ENCODE measurements at places on chromosomes 5 and 9.

- H3K4me1 ChIP-seq = peaks cover 24% of the 10 kb centered on the region
- H3K4me3 ChIP-seq = peak overlapping the region; percentile 86
- no peak for DNase-seq
- H3K27me3 ChIP-seq = no peaks in the 10 kb centered on the region
- H3K36me3 ChIP-seq = no peaks in the 10 kb centered on the region
- peak overlapping the region; percentile 95 for H3K27ac ChIP-seq
Observed at GRCh38 chr5:75512383-75513074, 838 bp downstream of the POLK start.

- H3K4me3 ChIP-seq = peak overlapping the region; percentile 64
- H3K4me1 ChIP-seq = peaks cover 30% of the 10 kb centered on the region
- H3K27me3 ChIP-seq = no peaks in the 10 kb centered on the region
- no peaks in the 10 kb centered on the region for H3K36me3 ChIP-seq
- peak overlapping the region; percentile 57 for H3K27ac ChIP-seq
- DNase-seq = no peak
Observed at GRCh38 chr9:14909181-14909580, 1.0 kb downstream of the FREM1 start.

DNA sequence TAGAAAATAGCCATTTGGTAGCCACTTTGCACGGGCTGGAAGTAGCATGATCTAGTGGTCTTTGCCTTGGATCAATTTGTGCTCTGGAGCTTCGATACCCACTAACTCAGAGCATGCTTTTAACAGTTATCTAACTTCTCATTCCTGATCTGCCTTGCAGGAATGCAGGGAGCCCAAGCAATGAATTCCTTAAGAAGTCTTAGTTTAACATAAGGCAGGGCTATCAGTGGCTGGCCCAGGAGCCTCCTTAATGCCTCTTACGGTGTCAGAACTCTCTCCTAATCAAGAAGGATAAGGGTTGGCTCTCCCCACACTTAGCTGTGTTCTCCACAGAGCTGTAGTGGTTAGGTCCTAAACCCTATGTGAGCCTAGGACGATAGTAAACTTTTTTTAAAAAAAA, 95.8 kb upstream of the TBCA start:
- H3K27ac ChIP-seq = no peak overlapping the region
- H3K36me3 ChIP-seq = no peaks in the 10 kb centered on the region
- DNase-seq = no peak
- no peaks in the 10 kb centered on the region for H3K27me3 ChIP-seq
- no peak overlapping the region for H3K4me3 ChIP-seq
- H3K4me1 ChIP-seq = no peaks in the 10 kb centered on the region

GRCh38 chr5:124587280-124587679, 159.2 kb downstream of the ZNF608 start:
- H3K36me3 ChIP-seq = no peaks in the 10 kb centered on the region
- no peak overlapping the region for H3K4me3 ChIP-seq
- no peak overlapping the region for H3K27ac ChIP-seq
- no peaks in the 10 kb centered on the region for H3K4me1 ChIP-seq
- DNase-seq = no peak
- no peaks in the 10 kb centered on the region for H3K27me3 ChIP-seq

- H3K36me3 ChIP-seq = no peaks in the 10 kb centered on the region
- H3K4me3 ChIP-seq = peak overlapping the region; percentile 18
- H3K4me1 ChIP-seq = no peaks in the 10 kb centered on the region
- no peak for DNase-seq
- H3K27me3 ChIP-seq = peaks cover 6% of the 10 kb centered on the region
Observed at GRCh38 chr9:95349091-95350038, 31.9 kb upstream of the FANCC start.

GRCh38 chr5:32172923-32173266, 1.2 kb downstream of the GOLPH3 start:
- H3K4me1 ChIP-seq = peaks cover 25% of the 10 kb centered on the region
- H3K36me3 ChIP-seq = peaks cover 9% of the 10 kb centered on the region
- peak overlapping the region; percentile 100 for H3K27ac ChIP-seq
- no peak for DNase-seq

DNA sequence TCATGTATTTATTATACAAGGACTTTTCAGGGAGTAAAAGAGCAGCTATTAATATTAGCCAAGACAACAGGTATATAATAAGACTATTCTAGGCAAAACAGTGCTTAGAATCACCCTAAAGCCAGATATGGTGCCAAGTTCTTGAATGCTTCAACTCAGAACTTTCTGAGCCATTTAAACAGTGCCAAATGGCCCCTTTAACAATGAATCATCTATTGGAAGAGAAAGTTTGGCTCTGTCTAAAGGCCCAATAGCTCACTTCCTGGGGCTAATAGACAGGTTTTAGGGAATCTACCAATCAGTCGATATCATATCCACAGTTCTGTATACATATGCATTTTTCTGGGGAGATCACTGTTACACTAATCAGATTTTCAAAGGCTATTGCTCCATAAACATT, 42.9 kb downstream of the ZNF474 start:
- no peaks in the 10 kb centered on the region for H3K36me3 ChIP-seq
- no peak for DNase-seq
- no peaks in the 10 kb centered on the region for H3K4me1 ChIP-seq
- no peaks in the 10 kb centered on the region for H3K27me3 ChIP-seq

DNA sequence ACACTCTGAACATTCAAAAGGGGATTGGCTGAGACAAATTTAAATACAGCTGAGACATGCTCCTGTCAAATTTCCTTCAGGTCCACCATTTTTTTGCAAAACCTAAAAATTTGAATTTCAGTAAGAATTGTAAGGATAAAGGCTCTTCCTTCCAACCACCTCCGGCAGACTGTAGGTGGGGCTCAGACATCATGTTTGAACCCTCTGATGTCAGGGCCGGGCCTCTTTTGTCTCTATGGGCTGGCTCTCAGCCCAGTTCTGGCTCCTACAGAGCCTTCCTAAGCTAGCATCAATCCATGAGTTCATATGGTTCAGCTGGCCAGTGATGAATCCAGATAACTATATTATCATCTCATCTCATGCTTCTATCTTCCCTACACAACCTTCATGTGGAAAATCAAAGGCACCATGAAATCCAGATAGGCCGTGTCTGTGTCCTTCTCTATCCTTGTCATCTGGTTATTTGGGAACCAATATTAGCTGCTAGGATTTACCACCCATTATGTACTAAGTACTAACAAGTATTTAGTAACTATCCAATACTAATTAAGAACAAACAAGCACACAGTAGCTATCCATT, 44.2 kb downstream of the NIPSNAP3B start:
- no peak overlapping the region for H3K4me3 ChIP-seq
- H3K27me3 ChIP-seq = no peaks in the 10 kb centered on the region
- no peaks in the 10 kb centered on the region for H3K4me1 ChIP-seq

DNA sequence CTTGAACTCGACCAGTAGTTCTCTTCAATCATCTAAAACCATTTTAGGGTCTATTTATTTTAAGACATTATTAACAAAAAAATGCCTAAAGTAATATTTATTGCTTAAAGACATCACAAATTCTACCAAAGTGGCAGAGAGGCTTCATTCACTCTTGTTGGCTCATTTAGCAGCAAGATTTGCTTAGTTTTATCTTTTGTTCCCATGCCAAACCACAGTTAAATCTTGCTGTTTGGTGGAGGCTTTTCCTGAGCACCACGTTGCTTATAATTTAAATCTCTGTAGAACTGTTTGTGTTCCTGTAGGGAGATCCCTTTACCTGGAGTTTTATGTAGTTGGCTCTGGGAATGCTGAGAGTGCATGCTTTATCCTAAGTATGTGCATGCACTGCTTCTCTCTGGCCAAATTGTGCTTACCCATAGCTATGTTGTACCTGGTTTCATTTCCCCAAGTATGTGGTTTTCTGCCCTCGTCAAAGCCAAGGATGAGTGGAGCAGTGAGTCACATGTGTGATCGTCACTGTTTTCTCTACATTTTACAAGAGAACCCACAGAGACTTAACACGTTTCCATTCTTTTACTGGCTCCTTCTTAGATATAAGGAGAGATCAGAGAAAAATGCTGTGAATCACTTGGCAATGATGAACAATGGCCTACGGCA, 42.1 kb upstream of the MAST4 start:
- H3K4me1 ChIP-seq = no peaks in the 10 kb centered on the region
- H3K27ac ChIP-seq = no peak overlapping the region
- no peak for DNase-seq
- no peaks in the 10 kb centered on the region for H3K36me3 ChIP-seq

DNA sequence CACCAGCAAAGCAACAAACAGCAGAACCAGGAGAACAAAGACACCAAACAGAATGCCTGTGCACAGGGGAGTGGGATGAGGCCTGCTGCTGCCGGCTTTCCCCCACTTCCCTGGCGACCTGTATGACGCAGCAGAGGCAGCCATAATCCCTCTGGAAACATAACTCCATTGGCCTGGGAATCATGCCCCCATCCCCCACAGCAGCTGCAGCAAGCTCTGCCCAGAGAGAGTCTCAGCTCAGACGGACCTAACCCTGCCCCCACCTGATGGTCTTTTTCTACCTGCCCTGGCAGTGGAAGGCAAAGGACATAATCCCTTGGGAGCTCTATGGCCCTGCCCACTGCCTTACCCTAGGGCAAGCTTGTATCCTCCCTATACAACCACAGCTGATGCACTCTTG, 81.8 kb upstream of the FANCC start:
- no peak for DNase-seq
- H3K4me1 ChIP-seq = no peaks in the 10 kb centered on the region
- no peaks in the 10 kb centered on the region for H3K27me3 ChIP-seq
- H3K4me3 ChIP-seq = no peak overlapping the region

DNA sequence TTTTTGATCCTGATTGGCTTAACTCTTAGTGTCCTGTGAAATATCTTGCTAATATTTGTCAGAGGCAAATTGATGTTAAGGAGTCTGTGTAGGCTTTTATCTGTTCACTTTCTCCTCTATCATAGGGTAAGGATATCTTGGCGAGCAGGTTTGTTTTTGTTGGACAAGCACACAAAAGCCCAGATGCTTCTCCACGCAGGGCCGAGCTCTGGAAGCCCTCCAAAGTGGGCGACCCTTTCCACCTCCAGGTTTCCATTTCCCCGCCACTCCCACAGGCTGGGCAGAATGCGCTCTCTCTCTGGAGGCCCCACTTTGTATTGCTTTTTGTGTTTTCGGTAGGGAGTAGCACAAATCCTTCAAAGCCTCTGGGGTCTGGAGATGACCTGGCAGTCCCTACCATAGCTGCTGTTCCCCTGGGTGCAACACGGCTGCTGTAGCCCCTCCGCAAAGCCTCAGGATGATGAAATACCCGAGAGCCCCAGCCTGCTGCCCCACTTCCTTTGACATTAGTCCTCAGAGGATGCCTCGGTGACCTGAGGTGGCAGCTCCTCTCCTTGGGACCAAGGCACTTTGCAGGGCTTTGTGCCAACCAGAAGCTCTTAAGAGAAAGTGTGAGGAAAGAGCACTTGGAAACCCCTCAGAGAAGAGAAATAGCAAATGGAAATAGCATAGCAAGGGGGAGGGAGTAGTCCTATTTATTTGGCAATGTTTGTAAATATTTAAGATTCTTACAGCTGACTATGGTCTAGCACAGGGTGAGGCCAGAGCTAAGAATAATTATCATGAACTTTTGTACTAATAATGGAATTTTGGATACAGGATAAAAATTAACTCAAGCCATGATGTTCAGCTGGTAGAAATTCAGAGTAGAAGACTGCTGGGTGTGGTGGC, 122.8 kb downstream of the ARHGEF28 start:
- H3K27ac ChIP-seq = peak overlapping the region; percentile 77
- H3K27me3 ChIP-seq = no peaks in the 10 kb centered on the region
- no peak for DNase-seq

DNA sequence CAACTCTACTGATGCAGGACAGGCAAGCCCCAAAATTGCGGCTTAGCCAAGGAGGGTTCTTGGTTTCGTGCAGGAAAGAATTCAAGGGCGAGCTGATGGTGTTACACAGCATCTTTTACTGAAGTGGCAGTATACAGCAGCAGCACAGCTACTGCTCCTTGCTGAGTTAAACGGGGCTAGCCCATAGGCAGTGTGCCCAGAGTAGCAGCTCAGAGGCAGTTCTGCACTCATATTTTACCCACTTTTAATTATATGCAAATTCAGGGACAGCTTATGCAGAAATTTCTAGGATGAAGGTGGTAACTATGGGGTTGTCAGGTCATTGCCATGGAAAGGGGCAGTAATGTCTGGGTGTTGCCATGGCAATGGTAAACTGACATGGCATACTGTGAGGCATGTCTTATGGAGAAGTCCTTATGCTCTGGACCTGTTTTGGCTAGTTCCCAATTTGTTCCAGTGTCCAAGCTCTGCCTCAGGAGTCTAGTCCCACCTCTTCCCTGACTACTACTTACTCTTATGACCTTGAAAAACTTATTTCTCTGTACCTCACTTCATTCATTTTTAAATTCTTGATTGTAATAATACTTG, 2.0 kb upstream of the SPINK9 start:
- H3K27me3 ChIP-seq = no peaks in the 10 kb centered on the region
- no peaks in the 10 kb centered on the region for H3K36me3 ChIP-seq
- no peaks in the 10 kb centered on the region for H3K4me1 ChIP-seq
- H3K4me3 ChIP-seq = no peak overlapping the region
- H3K27ac ChIP-seq = no peak overlapping the region
- no peak for DNase-seq

DNA sequence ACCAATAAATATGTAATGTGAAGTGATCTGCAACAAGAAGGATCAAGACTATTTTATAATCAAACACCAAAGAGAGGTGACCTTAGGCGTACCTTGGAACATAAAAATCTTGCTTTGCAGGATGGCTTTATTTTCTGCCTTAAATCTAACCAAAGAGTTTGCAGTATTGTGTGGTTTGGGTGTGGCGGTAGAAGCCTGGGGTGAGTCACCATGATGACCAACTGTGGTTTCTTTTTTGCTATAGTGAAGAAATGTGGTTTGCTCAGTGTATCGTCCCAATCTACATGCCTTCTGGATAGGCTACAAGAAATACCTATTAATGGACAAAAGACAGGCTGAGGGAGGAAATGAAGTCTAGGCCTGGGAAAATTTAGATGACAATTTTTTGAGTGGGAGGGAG, 5.1 kb upstream of the CAST start:
- no peak overlapping the region for H3K4me3 ChIP-seq
- DNase-seq = no peak
- no peaks in the 10 kb centered on the region for H3K27me3 ChIP-seq
- H3K4me1 ChIP-seq = no peaks in the 10 kb centered on the region

DNA sequence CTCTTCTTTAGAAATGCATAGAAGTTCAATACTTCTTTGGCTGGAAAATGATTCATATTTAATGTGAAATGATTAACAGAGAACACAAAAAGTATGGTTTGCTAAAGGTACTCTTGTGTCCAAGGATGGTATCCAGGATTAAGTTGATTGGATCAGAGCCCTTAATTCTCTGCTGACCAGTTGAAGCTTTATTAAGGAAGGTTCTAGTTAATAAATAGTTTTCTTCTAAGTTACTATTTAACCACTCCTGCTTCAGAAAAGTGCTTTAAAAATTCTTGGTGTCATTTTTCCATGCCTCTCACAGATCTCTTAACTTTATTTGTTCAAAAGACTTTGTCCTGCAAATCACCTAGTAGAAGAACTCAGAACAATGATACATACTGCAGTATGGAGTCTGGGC, 134.3 kb downstream of the MEF2C start:
- H3K36me3 ChIP-seq = peaks cover 11% of the 10 kb centered on the region
- H3K27ac ChIP-seq = no peak overlapping the region
- H3K27me3 ChIP-seq = no peaks in the 10 kb centered on the region
- H3K4me3 ChIP-seq = no peak overlapping the region
- no peaks in the 10 kb centered on the region for H3K4me1 ChIP-seq
- DNase-seq = no peak

GRCh38 chr5:140622301-140622700, 10.7 kb downstream of the CD14 start:
- no peaks in the 10 kb centered on the region for H3K27me3 ChIP-seq
- no peaks in the 10 kb centered on the region for H3K36me3 ChIP-seq
- H3K4me1 ChIP-seq = no peaks in the 10 kb centered on the region

Data from ascending aorta (tissue), 2 donors.